Naive thymus-derived CD4-positive, alpha-beta T cell (primary cell): ENCODE measurements at places on chromosomes 1 and 21. TPM values are rescaled to one million over a fixed set of nuclear protein-coding genes. Genes with fewer than 3 reads are reported as not detected.

DNA sequence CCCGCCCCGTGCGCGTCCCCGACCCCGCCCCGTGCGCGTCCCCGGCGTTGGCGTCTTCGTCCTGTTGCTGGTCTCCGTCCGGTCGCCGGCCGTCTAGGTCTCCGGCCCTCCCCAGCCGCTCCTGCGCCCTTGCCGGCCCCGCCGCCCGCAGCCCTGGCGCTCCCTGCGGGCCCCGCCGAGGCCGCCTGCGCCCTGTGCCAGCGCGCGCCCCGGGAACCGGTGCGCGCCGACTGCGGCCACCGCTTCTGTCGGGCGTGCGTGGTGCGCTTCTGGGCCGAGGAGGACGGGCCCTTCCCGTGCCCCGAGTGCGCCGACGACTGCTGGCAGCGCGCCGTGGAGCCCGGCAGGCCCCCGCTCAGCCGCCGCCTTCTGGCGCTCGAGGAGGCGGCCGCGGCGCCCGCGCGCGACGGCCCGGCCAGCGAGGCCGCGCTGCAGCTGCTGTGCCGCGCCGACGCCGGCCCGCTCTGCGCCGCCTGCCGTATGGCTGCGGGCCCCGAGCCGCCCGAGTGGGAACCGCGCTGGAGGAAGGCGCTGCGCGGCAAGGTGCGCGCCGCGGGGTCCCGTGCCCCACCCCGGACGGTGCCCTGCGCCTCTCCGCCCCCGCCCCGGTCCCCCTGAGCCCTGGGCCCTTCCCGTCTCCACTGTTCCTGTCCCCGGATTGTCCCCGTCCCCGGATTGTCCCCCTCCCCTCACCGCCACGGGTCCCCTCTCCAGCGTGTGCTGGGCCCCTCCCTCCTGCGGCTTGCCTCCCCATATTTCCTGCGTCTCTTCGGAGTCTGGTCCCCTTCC is at the start of gene RNF187:
Gene RNF187, plus strand, starts transcription at position 47 of the 789 bp plus-strand sequence.
- no peak for DNase-seq

The ADORA1 gene
- 0.44 TPM for total RNA-seq

The S100A7 gene
- not detected for total RNA-seq

DNA sequence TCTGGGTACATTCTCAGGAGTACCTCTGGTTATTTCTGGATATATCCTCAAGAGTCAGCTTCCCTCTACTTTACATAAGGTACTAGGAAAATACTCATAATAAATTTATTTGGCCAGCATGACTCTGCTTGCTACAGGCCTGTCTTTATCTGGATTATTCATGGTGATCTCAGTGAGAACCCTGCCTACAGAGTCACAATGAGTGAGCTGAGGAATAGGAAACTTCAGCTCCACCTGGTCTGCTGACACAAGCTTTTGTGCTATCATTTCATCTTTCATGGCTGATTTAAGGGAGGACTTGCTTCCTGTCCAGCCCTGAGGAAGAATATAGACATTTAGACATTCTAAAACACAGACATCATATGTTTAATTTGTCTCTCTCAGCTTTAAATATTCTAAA is 19.5 kb upstream of the SUCO start:
- DNase-seq, result no peak

- no peak for DNase-seq
Observed at GRCh38 chr1:107867422-107867821, 97.6 kb downstream of the VAV3 start.

- DNase-seq, result no peak
Observed at GRCh38 chr1:77718181-77718580, 35.7 kb upstream of the ZZZ3 start.

DNA sequence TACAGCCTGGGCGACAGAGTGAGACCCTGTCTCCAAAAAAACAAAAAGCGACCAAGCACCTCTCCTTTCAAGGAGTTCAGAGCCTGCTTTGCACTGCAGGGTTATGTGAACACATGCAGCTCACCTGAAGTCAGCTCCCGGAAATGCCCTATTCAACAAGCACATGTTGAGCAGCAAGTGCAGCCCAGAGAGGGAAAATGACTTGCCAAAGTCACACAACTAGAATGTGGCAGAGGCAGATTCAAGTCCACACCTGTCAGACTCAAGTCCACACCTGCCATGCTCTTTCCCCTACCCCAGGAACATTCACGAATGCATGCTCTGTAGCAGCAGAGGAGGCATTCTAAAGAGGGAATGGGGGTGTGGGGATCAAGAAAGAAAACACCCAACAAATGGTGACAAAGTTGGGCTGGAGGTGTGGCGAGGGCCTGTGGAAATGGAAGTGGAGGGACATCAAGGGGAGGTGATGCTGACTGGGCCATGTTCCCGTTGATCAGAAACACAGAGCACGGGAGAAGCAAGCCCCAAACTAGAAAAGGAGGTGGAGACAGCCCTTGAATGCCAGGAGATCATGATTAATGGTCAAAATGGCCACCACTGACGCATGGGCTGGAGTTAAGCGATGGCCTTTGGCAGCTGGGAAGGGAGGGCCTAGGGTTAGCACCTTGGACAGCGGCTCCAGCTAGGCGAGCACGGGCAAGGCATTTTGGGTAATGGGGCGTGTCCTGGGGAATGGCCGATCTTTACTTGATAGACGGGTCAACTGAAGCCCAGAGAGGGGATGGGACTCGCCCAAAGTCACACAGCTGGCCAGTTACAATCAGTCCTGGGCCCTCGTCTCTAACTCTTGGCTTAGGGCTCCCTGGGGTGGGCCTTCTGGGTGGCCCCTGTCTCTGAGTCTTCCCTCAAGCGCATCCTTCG is 21.5 kb downstream of the RAP1GAP start:
- no peak for DNase-seq

The PDIK1L gene
- total RNA-seq, result 9.1 TPM

The TIE1 gene
- total RNA-seq, result 1.9 TPM

The INKA2 gene
- total RNA-seq, result 5.6 TPM

GRCh38 chr21:31351438-31351837 is 7.4 kb upstream of the TIAM1 start:
- DNase-seq, result no peak

GRCh38 chr1:184633785-184634184 is 120.9 kb downstream of the EDEM3 start:
- no peak for DNase-seq

GRCh38 chr1:113946112-113946511 is 17.0 kb downstream of the HIPK1 start:
- DNase-seq, result no peak

DNA sequence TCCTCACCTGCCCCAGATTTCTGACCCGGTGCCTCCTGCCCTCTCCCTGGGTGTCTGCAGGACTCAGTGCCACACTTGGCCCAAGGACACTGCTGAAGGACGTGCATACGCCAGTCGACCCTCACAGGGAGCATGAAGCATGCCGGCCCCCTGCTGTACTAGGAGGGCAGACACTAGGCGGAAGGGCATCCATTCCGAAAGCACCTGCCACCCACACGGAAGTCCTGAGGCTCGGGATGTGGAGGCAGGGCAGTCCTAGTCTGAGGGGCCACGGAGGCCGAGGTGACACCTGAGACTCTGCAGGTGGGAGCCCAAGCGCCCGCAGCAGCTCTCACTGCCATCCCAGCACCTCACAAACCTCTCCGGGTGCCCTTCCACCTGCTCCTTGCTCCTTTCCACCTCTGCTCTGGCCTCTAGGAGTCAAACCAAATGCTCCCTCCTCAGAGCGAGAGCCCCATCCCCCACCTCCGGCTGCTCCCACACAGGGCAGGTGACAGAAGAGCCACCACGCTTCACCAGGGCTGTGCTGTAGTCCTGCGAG is 2.4 kb downstream of the NPHP4 start:
- DNase-seq, result no peak

The TNFRSF25 gene
- total RNA-seq, result 352 TPM

The NDUFS2 gene
- 85.3 and 90.0 TPM in 2 replicates for total RNA-seq

The SELP gene
- total RNA-seq, result 3.2 TPM

GRCh38 chr1:75234562-75234961 is 100.4 kb downstream of the LHX8 start:
- DNase-seq, result no peak

DNA sequence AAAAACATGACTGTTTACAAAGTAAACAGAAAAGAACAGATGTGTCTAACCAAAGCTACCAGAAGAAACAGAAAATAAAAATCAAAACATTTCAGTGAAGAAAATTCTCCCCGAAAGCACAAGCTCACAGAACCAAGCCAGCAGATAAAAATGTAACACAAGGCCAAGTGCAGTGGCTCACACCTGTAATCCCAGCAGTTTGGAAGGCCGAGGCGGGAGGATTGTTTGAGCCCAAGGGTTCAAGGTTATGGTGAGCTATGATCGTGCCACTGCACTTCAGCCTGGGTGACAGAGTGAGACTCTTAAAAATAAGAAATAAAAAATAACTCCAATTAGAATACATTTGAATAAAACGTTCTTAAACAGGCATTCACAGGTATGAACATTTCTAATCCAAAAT is 19.1 kb upstream of the DDOST start:
- DNase-seq, result no peak

DNA sequence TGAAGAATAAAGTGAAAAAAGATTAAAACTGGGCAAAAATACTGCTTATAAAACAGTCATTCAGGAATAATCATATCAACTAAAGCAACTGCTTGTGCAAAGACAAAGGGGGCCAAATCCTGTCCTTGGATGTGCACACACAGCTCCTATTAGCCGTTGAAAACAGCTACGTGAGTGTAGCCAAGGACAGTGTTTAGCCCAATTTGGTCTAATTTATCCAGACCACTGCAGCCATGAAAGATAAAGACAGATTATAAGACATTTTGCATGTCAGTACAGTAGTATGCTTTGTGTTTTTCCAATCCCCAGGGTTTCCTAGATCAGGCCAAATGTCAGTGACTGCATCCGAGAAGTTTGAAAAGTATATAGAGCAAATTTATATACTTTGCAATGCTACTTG is 146.3 kb upstream of the PKN2 start:
- DNase-seq, result no peak

DNA sequence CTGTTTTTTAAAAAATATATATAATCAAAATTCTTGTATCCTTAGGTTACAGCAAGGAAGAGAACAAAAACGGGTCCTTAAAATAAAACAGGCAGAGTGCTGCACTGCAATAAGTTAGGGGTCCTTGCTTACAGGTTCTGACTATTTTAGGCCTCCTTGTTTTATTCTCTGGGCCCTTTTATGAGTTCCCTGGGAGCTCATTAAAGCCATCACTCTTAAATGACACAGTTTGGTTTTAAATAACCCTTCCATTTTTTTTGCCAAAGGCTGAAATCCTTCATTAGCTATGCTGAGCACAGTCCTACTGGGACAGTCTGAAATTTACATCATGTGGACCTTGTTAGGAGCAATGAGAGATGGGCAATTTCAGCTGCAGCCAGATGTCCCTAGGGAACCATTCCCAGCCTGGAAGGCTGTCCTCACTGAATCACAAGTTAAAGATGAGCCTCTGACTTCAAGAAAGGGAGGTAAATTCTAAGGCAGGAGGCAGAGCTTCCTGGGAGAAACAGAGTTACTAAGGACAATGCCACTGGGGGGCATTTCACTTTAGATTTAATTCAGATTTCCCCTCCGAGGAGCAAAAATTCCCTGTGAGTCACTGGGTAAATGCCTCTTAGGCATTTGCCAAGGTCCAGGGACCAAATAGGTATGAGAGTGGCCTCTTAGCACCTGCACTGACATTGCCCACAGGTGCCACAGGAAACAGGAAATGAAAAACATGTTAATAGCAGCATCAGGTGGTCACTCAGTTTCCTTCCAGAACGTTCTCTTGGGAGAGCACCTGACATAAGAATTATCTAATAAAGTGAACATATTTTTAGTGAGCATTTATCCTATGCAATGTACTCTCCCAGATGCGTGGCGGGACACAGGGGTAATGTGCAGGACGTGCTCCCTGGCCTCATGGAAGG is 3.8 kb upstream of the MUL1 start:
- DNase-seq, result no peak

- DNase-seq, result no peak
Observed at GRCh38 chr1:64563958-64564565, 94.1 kb downstream of the CACHD1 start.

- DNase-seq, result peak; percentile 37
Observed at GRCh38 chr1:13960375-13960987, 260.5 kb downstream of the PRDM2 start.

- DNase-seq, result no peak
Observed at GRCh38 chr1:84352298-84353106, 45.8 kb upstream of the DNASE2B start.

DNA sequence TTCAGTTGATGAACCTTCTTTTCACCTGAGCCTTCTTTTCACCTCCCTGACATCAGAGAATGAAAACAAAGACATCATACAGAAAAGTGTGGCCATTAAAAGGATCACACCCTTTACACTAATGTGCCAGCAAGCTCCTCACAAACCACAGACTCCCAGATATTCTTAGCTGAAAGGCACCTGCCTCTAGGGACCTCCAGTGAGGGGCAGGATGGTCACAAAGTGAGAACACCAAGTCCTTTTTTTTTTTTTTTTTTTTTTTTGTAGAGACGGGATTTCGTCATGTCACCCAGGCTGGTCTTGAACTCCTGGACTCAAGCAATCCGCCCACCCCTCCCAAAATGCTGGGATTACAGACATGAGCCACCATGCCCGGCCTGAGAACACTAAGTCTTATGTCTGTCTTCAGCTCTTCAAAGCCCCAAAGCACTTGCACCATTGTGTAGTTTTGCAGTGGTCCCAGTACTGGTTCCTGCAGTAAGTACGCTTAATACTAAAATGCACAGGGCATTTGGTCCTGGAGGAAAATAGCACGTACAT is 58.2 kb upstream of the LBR start:
- no peak for DNase-seq

The SGIP1 gene
- not detected for total RNA-seq

- no peak for DNase-seq
Observed at GRCh38 chr1:9424261-9424660, 115.0 kb upstream of the SLC25A33 start.

GRCh38 chr1:227428803-227429202 is 110.5 kb upstream of the CDC42BPA start:
- DNase-seq, result no peak

DNA sequence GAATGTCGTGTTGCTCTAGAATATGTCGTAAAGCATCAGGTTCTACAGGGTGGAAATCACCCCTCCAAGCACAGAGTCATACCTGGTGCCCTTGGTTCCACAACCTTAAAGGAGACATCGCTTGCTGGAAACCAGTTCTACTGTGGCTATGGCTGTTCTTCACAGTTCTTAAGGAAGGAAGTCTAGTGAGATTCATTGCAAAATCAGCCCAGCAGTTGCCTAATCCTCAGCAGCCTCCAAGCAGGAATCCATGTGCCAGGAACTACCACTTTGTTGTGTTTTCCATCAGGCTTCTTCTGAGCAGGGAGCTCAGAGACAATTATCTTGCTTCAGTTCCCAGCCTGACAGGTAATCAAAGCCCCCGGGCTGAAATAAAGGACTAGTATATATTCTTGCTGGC is 45.0 kb upstream of the SLC35F3 start:
- no peak for DNase-seq

The ACOT11 gene
- total RNA-seq, result 0.22 TPM

- DNase-seq, result no peak
Observed at GRCh38 chr1:161166669-161167548, 683 bp downstream of the PPOX start.

The CNR2 gene
- 0.19 TPM for total RNA-seq

The ERRFI1 gene
- 0.98 TPM for total RNA-seq

The GCSAML gene
- total RNA-seq, result 9.5 TPM

- DNase-seq, result no peak
Observed at GRCh38 chr1:87956072-87956471, 627.4 kb downstream of the LMO4 start.
